Cerebellum (tissue), 4 donors: ENCODE measurements at places on chromosomes 2 and 18. TPM values are rescaled to one million over a fixed set of nuclear protein-coding genes. Genes with fewer than 3 reads are reported as not detected.

GRCh38 chr18:34953212-34953611, 88.0 kb upstream of the MAPRE2 start:
- DNase-seq, result no peak

LRP2 gene
- total RNA-seq, result 22.0 TPM

GRCh38 chr2:16281451-16282335, 341.3 kb downstream of the MYCN start:
- peak; percentile 44 for DNase-seq

PROKR1 gene
- 2.7 TPM for total RNA-seq

DNA sequence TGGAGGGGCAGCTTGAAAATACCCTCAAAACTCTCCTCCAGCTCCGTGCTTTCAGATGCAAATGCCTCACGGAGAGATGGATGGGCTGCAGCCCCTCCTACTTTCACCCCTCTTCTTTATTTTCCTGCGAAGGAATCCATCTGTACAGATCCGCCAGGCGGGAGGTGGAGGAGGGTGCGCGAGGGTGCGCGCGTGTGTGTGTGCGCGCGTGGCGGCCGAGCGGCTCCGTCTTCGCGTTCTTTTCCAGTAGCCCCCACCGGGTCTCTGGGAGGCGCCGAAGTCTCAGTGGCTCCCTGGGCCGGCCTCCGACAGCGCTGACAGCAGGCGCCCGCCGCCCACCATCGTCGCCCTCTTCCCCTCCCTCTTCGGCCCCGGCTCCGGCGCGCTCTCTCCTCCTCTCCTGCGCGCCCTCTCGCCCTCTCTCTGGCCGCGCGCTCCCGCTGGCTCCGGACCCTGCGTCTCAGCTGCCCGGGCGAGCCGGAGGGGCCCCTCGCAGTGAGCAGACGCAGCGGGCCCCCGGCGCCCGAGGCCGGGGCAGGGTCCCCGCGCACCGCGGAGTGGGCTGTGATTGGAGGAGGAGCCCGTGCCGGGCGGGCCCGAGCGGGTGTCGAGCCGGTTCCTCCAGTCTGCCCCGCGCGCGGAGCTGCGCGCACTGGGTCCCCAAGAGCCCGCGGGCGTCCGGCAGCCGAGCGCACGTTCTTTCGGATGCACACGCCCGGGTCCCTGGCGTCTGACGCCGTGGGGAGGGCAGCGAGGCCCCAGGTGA, at the start of gene CDH7:
Gene CDH7, plus strand, starts transcription at position 624 of the 766 bp plus-strand sequence. CDS start 11,831 bp downstream, outside the sequence.
- DNase-seq, result peak; percentile 65

APLF gene
- total RNA-seq, result 3.1 TPM

GRCh38 chr2:88188748-88189147, 18.6 kb downstream of the THNSL2 start:
- DNase-seq, result no peak

IL36G gene
- not detected for total RNA-seq

DNA sequence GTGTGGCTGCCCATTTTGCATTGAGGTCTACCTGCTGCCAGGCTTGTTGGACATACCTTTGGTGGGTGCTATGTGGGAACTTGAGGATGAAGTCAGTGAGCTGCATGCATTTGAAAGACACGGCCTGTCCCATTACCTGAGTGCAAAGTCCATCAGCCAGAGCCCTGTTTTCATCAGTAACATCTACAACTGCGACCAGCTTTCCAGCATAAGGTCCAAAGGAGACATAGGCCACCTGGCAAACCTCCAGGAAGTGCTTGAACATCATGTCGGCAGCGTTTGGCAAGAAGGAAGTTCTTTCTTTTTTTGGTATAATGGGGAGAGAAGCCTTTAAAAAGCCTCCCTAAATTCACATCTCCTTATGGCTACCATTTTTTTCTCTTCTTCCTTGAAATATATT, 143.1 kb downstream of the FAM161A start:
- no peak for DNase-seq

KCNE4 gene
- total RNA-seq, result 1.5 TPM

IL1RN gene
- total RNA-seq, result not detected

- no peak for DNase-seq
Observed at GRCh38 chr2:120319686-120320317, 26.1 kb upstream of the INHBB start.

GLI2 gene
- 8.9 TPM for total RNA-seq

- DNase-seq, result no peak
Observed at GRCh38 chr2:23590241-23590869, 205.4 kb downstream of the KLHL29 start.

- DNase-seq, result no peak
Observed at GRCh38 chr2:219419331-219420197, 1.4 kb downstream of the DES start.

DNA sequence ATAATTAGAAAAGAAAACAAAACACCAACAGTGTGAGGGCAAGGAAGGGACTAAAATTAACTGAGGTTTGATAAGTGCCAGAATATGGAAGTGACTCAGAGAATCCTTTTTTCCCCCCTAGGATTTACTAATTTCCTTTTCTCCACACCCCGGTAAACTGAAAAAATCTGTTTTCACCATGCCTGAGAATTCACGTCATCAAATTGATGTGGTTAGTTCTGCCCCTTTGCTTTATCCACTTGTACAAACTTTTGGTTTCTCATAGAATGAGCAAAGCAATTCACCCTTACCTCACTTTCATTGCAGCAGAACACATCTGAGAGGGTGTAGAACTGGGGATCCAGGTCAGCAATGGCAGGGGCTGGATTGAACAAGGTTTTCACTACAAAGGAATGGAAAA, 57.8 kb downstream of the RBKS start:
- DNase-seq, result no peak

GALR1 gene
- 1.4 TPM for total RNA-seq

- no peak for DNase-seq
Observed at GRCh38 chr2:239002954-239003623, 155.2 kb downstream of the TWIST2 start.

SERPINB4 gene
- not detected for total RNA-seq

RTP5 gene
- total RNA-seq, result 1.3 TPM

GRCh38 chr2:138516030-138516704, 14.6 kb downstream of the SPOPL start:
- no peak for DNase-seq

GRCh38 chr2:63044362-63045327, 6.0 kb upstream of the OTX1 start:
- DNase-seq, result no peak

DNA sequence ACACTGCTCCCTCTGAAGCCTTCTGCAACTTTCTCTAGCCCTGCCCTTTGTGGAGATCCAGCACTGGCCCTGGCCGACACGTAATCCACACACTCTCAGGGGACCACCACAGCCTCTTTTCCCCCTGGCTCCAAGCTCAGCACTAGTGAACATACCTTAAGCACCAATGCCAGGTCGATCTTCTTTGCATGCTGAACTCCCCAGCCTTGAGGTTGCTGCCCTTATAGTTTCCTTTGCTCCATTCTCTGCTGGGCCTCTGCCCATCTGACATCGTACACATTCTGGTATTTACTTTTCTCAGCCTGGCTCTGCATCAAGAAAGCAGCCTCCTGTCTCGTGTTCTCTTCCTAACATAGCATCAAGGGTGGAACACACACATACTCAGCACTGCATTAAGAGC, 361.5 kb downstream of the LPIN1 start:
- DNase-seq, result no peak

DNA sequence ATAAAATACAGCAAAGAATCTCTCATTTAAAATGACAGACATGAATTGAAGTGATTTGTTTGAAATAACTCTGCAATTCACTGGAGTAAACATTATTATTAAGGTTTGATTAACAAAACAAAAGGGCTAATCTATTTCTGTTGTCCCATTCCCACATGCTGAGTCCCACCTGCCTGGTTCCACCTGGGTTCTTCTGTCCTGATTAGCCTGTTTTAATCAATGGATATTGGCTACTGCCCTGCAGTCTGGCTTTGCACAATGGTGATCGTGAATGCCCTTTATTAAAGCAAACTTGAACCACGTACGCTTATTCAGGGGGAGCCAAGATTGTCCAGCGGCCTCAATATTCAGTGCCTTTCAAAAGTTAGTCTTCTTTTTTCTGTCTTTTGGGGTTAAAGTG, 72.8 kb upstream of the CDH19 start:
- no peak for DNase-seq

EHD3 gene
- total RNA-seq, result 11.8 TPM

HOXD8 gene
- not detected for total RNA-seq

DNA sequence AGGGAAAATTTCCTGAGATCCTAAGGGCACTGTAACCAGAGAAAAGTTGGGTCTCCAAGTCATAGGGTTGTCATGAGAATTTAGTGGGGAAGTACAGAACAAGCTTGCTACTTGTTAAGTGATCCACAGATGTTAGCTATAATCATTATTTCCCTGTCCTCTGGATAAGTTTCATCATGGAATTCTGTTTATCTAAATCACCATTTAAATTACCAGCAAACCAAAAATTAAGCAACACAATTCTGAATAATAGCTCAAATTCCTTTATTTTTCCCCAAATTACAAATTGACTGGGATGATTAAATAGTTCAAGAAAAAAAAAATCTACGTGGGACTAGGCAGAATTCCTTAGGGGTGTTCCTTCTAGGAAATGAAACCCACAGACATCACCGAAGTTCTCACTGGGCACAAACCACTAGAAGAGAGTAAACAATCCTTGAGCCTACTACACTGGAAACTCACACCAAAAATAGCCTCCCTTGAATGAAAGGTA, 159.5 kb downstream of the COL6A3 start:
- DNase-seq, result no peak

DNA sequence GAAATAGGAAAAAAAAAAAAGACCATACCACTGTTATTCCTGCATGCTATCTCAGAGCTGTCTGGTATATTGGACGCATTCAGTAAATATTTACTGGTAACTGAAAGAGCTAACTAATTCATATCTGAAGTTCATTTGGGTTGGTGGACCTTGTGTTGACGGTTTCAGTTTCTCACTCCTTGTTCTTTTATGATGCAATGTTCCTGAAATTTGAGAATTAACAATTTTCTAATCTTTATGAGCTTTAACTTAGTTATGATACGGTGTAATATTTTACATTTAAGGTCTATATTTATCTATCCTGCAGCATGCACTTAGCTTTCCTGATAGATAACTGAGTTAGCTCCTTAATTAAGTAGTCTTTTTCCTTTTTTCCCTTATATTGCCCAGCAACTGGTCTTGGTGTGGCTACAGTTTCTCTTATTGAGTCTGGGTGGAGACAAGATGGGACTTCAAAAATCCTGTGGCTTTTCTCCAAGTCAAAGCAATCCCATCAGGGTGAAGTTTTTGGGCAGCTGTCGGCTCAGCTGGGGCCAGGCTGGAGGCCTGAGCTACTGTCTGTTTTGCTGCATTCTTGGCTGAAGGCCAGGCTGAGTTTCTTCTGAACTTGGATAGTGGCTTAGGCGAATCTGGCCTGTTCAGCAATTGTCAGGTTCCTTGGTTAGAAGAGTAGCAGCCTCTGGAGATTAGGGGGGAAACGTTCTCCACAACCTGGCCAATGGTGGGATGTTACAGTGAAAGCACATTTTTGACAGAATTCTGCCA, 78.4 kb upstream of the MEX3C start:
- no peak for DNase-seq

ANO7 gene
- total RNA-seq, result 0.54 TPM

DNA sequence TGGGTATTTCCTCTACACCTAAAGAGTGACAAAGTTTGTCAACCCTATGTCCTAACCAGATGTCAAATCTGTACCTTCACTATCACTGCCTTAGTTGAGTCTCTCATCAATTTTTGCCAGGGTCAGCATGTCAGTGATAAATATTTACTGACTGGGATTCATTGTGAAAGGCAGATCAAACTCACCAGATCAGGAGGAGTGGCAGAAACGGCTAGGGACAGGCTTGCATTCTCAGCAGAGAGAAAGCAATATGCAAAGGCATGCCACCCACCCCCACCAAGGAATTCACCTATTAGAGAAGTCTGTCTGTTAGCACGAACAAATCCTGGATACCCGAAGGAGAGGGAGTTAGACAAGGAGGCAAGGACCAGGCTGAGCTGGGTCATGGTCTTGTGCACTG, 62.6 kb downstream of the PTPN2 start:
- no peak for DNase-seq

GRCh38 chr2:235567842-235568241, 74.0 kb downstream of the AGAP1 start:
- no peak for DNase-seq

DNA sequence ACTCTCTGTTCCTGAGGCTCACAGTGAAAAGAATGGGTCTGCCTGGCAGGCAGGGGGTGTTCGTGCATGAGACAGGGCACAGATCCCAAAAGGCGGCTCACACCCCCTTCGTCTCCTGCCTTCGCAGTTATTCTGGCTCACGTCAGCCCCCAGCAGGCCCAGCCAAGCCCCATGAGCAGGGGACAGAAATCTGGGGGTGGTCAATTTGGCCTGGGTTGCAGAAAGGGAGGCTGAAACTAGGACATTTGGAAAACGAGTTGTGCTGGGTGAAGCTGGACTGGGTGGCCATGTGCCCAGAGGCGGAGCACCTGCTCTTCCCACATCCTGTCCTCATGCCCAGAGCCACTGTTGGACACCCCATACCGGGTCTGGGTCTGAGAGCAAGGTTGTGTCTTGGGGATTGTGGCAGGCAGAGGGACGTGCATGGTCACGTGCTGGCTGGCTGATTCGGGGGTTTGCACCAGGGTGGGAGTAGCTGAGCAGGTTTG, 99.0 kb upstream of the MCFD2 start:
- DNase-seq, result peak; percentile 80

DNA sequence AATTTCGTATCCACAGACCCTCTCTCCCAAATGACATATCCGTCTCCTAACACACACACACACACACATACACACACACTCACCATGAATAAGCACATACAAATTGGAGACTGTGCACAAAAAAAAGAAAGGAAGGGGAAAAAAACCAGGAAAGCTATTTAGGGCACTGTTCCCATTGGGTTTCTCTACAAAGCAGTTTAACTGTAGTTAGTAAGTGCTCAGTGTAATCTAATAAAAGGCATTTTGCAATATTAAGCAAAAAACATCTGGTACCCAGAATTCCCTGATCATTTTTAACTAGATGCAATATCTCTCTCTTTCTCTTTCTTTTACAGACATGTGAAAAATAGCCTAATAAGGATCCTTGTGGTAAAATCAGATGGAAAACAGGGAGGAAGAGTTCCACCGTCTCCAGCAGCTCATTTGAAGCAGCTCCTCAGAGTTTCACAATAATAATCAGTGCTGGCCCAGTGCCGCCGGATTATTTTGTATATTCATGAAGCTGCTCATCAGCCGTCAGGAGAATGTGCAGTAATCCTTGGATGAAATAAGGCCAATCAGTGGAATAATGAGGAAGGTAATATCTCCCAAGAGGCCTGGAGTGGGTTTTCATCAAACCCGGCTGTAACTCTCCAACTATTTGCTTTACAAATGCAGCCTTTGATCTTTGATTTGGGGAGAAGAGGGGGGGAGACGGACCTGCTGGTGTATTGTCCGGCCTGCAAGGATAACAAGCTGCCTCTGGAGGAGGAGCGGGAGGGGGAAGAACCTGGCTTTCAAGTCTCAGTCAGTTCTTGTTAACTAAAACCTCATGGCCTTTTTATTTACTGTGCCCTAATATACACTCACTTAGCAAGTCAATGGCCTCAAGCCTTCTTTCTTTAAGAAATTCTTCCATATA, 227.6 kb upstream of the SMIM21 start:
- no peak for DNase-seq

CCDC102B gene
- total RNA-seq, result 45.8 TPM

DNA sequence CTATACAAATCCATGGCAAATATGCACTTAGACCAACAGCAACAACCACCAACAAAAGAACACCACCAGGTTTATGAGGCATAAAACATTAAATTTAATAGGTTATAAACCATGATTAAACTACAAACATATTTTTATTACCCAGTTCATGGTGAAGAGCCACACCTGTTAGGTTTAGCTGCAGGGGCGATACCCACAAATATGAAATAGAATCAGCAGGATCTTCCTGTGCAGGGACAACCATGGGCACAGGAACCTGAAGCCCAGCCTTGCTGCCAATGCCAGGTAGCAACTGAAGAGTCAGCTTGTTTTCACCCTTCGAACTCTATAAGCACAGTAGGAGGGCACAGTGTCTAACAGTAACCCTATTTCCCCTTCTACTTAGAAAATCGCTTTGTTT, 675.0 kb downstream of the SATB2 start:
- DNase-seq, result no peak
